Left hindlimb (tissue), 1 donor: ENCODE measurements at places on chromosomes 3 and 15.

GRCh38 chr3:53161820-53162671, 1.0 kb downstream of the PRKCD start:
- DNase-seq = no peak

- no peak for DNase-seq
Measured at GRCh38 chr3:42264399-42265058, 1.5 kb downstream of the CCK start.

DNA sequence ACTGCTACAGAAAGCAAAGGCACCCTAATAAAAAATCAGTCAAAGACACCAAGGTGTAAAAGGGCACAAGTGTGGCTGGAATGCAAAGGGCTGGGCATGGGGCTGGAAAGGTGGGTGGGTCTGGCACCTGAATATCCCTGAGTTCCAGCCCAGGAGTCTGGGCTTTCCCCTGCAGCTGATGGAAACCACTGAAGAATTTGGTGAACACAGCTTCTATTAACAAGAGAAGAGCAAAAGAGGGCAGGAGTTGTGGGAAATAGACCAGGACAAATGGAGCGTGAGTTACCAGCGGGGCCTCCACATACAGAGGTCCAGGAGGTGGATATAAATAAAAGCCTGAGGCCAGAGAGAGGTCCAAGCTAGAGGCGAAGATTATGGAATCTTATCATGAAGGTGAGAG, 45.1 kb upstream of the TPM1 start:
- no peak for DNase-seq

GRCh38 chr3:65936908-65937638, 101.6 kb downstream of the MAGI1 start:
- no peak for DNase-seq

DNA sequence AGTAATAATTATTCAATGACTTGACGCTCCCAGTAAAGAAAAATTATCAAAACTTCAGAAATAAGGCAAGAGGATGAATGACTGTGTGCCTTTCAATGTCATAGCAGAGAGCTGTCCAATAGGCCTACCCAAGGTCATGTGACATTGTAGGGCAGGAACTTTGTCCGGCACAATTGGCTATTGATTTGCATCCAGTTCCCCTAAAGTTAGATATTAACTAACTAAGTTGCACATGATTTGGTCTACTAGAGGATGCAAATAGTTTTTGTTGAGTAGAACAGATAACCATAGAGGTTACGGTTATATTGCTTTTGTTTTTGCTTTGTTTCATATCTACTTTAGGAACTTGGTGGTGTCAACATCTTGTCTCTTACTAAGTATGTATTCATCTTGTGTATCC, 127.9 kb upstream of the PFN2 start:
- DNase-seq = no peak
